GM13976 (cell line): ENCODE measurements at places on chromosomes 3 and 15.
A peak's percentile ranks its signal among the peaks of the same experiment; 100 is the strongest.

GRCh38 chr15:45185903-45186770, 1.6 kb downstream of the SHF start:
- peak; percentile 19 for DNase-seq

DNA sequence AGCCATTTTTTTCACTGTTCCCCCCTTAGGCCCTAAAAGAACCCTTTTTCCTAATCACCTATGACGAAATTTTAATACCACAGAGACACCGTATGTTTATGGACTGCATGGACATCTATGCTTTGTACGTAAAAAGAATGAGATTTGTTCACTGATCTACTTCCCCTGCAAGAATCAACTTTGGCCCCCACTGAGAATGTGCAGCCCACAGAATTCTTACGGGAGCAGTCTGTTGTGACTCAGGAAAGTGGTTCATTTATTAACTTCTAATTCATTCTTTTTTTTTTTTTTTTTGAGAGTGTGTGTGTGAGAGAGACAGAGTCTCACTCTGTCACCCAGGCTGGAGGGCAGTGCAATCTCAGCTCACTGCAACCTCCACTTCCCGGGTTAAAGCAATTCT, 17.6 kb downstream of the EIF4E3 start:
- DNase-seq, result no peak

GRCh38 chr15:79661411-79661810, 229.3 kb downstream of the MINAR1 start:
- DNase-seq, result no peak

- no peak for DNase-seq
These were observed 3.9 kb downstream of the THBS1 start for GRCh38 chr15:39584662-39585388.

- DNase-seq, result no peak
These were observed 194.8 kb upstream of the PFN2 start for GRCh38 chr3:150165396-150166094.

GRCh38 chr3:151347432-151347831, 18.1 kb upstream of the P2RY13 start:
- DNase-seq, result no peak

DNA sequence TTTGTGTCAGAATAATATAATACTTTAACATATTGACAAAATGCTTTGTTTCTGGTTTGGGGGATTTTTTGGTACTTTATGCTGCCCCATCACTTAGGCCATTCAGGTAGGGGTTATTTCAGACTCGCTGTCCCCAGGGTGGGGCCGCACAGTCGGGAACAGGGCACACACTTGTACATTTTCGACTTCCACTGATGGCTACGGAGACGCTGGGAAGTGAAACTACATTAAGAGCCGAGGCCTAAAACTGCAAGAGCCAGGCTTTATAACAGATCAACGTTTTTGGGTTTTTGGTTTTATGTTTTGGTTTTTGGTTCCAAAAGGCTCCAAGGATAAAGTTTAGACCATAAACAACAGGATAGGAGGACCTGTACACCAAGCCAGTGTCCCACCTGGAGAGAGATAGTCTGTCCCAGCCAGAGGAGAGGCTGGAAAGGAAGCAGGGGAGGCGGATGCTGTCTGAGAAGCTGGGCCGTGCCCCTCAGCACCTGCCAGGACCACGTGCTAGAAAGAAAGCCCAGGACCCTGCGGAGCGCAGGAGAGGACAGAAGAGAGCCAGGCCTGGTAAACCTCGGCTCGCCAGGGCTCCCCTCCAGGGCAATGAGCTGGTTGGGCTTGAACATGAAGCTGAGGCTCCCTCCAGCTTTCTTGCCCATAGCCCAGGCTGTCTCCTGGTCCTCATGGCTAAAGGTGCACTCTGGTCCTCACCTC, 111.7 kb downstream of the CHSY1 start:
- DNase-seq, result no peak

DNA sequence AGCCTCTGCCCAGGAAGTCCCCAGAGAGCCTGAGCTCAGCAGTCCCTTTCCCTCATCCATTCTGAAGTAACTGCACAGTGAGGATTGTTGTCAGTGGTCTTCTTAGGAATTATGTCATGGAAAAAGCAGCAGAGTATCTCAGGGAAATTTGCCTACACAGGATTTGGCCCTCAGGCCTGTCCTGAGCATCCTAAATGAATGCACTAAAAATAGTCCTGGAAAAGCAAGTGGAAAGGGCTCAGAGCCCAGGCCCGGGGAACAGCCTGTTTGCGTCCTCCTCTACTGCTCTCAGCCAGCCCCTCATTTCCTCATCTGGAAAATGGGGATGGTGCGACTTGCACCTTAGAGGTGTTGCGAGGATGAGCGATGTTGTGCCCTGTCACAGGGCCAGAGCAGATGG, 21.6 kb downstream of the LYSMD4 start:
- no peak for DNase-seq

GRCh38 chr15:74831813-74832495, 5.5 kb downstream of the CPLX3 start:
- no peak for DNase-seq

DNA sequence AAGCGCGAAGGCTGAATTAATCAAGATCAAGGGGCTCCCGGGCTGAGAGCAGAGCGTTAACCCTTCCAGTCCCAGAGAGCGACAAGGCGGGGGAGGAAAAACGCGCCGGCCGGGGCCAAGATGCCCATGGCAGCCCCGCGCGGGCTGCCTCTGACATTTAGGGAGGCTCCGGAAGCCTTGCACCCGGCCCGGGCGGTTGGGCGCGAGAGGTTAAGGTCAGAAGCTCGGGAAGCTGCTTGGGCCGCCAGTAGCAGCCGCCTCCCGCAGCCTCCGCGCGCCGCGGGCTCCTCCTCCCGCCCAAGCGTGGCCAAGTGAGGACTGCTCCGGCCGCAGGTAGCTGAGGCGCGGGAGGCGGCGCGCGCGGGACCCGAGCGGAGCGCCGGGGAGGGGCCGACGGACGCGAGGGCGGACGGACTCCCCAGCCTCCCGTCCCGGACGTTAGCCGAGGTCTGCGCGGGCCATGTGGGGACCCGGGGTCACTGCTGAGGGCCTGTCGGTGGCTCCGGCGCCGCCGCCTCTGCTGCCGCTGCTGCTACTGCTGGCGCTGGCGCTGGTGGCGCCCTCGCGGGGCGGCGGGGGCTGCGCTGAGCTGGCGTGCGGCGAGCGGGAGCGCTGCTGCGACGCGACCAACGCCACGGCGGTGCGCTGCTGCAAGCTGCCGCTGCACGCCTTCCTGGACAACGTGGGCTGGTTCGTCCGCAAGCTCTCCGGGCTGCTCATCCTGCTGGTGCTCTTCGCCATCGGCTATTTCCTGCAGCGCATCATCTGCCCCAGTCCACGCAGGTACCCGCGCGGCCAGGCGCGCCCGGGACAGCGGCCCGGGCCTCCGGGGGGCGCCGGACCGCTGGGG, at the start of gene C3orf80:
Gene C3orf80, plus strand, starts transcription at position 247 of the 850 bp plus-strand sequence. Its CDS starts 214 bp downstream, at position 461.
- peak; percentile 76 for DNase-seq

DNA sequence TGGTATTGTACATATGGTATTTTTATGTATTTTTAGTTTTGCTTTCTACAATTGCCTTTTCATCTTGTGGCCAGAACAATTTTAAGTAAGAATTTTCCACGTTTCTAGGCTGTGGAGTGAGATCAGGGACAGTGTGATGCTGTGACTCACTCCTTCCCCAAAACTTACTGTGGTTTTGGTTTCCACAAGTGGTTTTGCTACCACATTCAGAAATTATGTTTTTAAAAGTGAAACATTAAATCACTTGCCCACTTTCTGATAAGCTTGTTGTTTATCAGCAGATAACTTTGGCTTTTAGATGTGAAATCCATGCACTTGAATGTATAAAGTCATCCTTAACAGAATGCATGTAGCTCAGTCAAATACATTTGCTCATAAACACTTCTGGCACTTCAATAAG, 192.2 kb upstream of the THRB start:
- no peak for DNase-seq

- no peak for DNase-seq
These were observed 11.6 kb downstream of the FSIP1 start for GRCh38 chr15:39770748-39771689.

- DNase-seq, result no peak
These were observed 13.2 kb upstream of the RPP14 start for GRCh38 chr3:58292866-58293265.

GRCh38 chr3:116005404-116005803, 382.1 kb downstream of the GAP43 start:
- DNase-seq, result no peak

GRCh38 chr3:176687754-176688153, 509.5 kb downstream of the TBL1XR1 start:
- DNase-seq, result no peak

GRCh38 chr15:72796515-72797337, 13.2 kb upstream of the ADPGK start:
- DNase-seq, result peak; percentile 83

- no peak for DNase-seq
These were observed 27.5 kb downstream of the IGF2BP2 start for GRCh38 chr3:185797108-185797881.

GRCh38 chr3:183427876-183428446, 458 bp downstream of the MCF2L2 start:
- DNase-seq, result peak; percentile 69

GRCh38 chr3:197501879-197502620, 53.7 kb downstream of the BDH1 start:
- peak; percentile 79 for DNase-seq

DNA sequence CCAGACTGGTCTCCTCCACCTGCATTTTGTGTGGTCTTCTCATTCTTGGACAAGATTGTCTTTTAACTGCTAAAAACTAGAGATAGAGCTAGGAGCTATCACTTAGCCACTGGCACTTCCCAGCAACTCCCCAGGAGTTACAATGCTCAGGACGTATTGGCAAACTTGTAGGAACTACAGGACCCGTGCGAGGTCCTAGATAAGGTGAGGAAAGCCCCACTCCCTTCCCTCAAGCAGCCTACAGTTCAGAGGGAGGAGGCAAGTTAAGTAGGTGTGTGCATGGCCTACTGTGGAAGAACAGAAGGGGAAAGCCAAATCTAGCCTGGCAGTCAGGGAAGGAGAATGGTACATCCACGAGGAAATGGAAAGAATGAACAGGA, 504.7 kb upstream of the PROK2 start:
- no peak for DNase-seq

- DNase-seq, result no peak
These were observed 145.0 kb downstream of the CMSS1 start for GRCh38 chr3:99962703-99963102.

- no peak for DNase-seq
These were observed 12.9 kb downstream of the CCDC80 start for GRCh38 chr3:112627919-112628466.

- DNase-seq, result no peak
These were observed 71.5 kb upstream of the KLF13 start for GRCh38 chr15:31255176-31255510.

GRCh38 chr3:97917813-97918536, 54.3 kb downstream of the RIOX2 start:
- DNase-seq, result no peak

DNA sequence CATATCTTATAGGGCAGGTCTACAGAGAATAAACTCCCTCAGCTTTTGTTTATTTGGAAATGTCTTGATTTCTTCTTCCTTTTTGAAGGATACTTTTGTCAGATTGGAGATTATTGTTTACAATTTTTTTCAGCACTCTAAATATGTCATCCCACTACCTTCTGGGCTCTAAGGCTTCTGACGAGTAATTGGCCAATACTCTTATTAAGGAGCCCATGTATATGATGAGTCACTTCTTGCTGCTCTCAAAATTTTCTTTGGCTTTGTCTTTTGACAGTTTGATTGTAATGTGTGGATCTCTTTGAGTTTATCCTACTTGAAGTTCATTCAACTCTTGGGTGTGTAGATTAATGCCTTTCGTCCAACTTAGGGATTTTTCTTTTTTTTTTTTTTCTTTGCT, 28.9 kb upstream of the CD200R1L start:
- DNase-seq, result no peak

DNA sequence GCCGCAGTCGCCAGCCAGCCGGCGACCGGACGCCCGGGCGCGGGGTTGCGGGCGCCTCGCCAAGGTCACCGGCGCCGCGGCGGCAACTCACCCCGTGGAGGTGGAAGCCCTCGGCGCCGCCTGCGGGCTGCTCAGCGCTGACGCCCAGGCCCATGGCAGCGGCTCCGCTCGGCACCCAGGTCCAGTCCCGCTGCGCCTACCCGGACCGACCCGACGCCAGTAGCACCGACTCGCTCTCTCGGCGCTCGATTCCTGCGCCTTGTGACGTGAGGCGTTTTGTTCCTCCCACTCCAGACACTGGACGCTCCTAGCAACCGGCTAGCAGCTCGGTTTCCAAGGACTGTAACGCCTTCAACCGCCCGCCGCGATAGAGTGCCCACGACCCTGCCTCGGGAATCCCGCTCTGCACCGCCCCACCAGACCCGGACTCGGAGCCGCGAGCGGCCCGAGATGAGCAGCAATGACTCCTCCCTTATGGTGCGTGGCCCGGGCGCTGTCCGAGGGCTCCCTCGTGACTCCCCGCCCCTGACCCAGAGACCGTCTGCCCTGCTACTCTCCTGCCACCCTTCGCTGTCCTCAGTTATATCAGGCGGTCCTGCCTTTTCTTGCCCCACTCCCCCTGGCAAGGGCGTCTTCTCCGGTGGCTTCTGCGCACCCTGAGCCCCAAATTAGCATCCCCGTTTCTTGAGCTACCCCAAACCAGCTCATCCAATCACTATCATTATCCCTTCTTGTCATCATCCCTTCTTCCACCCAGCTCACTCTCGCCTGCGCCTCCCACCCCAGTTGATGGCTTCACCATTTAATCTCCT, at the start of the genes GORASP1 and TTC21A:
Gene GORASP1, minus strand, starts transcription at position 240 of the 812 bp plus-strand sequence. Its CDS starts 86 bp downstream, at position 154.
Gene TTC21A, plus strand, starts transcription at position 293 of the 812 bp plus-strand sequence. Its CDS starts 158 bp downstream, at position 451.
- DNase-seq, result peak; percentile 90

GRCh38 chr3:101848754-101849713, at the start of gene NFKBIZ:
NFKBIZ (plus strand) TSS chr3:101849514; CDS start chr3:101849629, 115 bp downstream.
- peak; percentile 96 for DNase-seq

DNA sequence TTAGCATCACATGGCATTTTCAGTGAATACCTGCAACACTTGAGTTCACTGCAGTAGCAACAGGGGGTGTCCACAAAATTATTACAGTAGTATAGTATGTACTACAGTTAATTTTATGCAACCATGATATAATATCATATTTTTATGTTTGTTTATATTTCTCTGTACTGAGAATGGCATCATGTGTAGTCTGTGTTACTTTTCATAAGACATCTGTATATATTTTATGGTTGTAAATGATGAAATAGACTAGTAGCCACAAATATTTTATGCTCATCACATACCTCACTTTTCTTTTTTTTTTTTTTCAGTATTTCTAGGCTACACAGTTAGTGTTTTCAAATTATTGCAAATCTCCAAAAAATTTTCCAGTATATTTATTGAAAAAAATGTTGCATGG, 22.4 kb downstream of the PHLDB2 start:
- DNase-seq, result no peak

DNA sequence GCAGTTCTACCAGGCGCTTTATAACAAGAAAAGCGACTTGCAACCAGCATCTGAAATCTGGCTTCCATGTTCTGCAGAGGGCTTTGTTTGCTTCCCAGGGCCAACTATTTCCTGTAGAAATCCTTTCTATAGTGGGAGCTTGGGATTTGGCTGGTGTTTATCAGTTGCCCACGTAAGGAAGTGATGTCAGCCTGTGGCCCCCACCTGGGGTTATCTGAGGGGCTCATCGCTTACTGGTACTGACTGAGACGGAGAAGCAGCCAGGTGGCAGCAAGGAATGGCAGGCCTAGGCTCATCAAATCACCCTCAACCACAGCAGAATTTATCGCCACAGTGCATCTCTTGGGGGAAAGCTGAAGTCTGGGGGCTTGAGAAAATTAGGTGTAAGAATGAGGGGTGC, 14.6 kb upstream of the CCR9 start:
- no peak for DNase-seq
